GM23248 (cell line): ENCODE measurements at places on chromosomes 6 and 20. TPM values are rescaled to one million over a fixed set of nuclear protein-coding genes. Genes with fewer than 3 reads are reported as not detected.

GRCh38 chr6:152026291-152026690, 218.8 kb downstream of the ESR1 start:
- DNase-seq = peak; percentile 23

DNA sequence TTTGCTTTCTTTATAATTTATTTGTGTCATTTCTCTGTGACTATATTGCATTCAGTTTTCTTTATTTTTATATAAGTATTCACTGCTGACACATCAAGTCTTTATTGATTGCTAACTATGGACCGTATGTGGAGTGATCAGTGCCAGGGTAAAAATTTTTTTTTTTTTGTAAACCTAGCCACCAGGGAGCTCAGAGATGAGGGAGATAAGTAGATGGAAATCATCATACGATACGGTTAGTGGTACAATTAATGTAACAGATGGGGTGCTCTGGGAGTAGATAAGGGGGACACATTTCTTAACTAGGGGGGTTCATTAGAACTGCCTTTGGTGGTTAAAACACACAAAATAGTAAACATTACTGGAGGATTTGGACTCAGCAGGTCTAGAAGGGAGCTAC, 68.3 kb downstream of the AFDN start:
- DNase-seq = no peak

The EYS gene
- 0.04 and 0.10 TPM in 2 replicates for polyA plus RNA-seq

GRCh38 chr6:35945650-35946025, 24.7 kb upstream of the SRPK1 start:
- DNase-seq = peak; percentile 52

The NAPB gene
- 5.4 and 5.9 TPM in 2 replicates for polyA plus RNA-seq

- DNase-seq = no peak
Observed at GRCh38 chr6:150967910-150968309, 102.4 kb downstream of the MTHFD1L start.

DNA sequence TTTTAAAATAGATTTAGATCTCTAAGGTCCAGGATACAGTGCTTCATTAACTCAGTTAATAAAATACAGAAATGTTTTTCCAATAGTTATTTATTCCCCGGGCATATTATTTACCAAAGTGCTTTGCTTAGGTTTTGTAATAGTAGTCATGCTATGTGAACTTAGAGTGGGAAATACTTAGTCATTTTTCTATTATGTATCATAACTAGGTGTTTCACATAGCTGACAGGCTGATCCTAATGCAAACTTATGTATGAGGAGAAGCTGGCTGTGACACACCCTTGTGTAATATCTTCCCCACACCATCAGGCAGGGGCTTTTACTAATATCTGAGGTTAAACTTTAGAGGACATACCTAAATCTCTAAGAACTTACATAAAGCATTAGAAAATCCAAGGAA, 277.7 kb upstream of the RIMS1 start:
- DNase-seq = peak; percentile 67

The BPIFB1 gene
- not detected in 2 replicates for polyA plus RNA-seq

- DNase-seq = no peak
Observed at GRCh38 chr6:144997996-144998395, 712.9 kb downstream of the UTRN start.

The TP53TG5 gene
- polyA plus RNA-seq = 0.42 and 0.55 TPM in 2 replicates

GRCh38 chr6:31821301-31822035, 6.1 kb upstream of the HSPA1B start:
- peak; percentile 77 for DNase-seq

DNA sequence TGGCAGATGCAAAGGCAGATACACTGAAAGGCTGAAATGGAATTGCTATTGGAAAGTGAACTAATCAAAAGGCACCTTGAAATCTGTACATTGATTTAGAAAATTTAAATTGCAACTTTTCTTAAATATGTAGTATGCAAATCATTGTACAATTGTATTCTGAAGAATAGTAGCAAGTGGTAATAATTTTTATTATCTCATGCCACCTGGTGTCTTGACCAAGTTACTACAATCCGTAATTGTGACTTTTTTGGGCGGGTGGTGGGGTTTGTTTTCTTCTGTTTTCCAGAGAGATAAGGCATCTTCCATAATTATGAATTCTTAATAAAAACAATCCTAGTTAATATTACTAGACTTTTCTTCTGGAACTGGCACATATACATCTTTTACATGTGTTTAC, 12.5 kb upstream of the BCKDHB start:
- DNase-seq = peak; percentile 57

The CRISP2 gene
- polyA plus RNA-seq = not detected in 2 replicates

DNA sequence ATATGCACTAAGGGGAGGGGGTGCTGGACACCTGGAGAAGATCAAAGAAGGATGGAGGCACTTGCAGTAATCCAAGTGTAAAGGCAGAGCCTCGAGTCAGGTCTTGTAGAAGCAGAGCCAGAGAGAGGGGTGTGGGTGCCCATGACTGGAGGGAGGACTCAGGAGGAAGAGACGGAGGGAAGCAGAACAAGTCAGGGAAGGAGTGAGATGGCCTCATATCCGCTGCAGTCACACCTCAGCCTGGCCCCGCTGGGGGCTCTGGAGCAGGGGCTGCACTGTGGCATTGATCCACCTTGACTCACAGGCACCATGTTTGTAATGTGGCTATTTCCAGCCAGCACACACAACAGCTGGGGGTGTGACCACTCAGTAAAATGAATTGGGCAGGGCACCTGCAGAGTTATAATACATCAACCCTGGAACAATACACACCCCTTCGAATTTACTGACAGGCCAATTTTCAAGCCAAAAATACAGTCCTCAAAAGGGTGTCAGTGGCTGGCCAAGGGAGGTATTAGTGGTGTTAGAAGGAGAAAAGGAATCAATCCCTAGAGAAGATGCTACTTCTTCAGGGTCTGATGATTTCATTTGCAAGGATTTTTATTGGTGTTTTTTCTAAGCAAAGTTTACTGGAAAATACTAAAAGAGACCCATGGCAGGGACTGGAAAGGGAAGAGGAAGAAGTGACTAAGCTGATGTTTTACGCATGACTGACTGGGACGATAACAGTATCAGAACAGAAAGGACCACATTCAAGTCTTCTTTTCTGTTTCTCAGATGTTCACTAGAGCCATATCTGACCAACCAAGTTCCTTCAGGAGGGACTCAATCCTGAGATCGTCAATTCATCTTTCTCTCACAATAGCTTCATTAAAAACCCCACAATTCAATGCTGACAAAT, 18.9 kb upstream of the NXT1 start:
- no peak for DNase-seq

The PI3 gene
- polyA plus RNA-seq = not detected in 2 replicates

The IMPG1 gene
- polyA plus RNA-seq = not detected in 2 replicates

- no peak for DNase-seq
Observed at GRCh38 chr20:8320306-8320705, 188.2 kb downstream of the PLCB1 start.

The TOX2 gene
- polyA plus RNA-seq = 13.9 and 15.9 TPM in 2 replicates

The KIF25 gene
- not detected in 2 replicates for polyA plus RNA-seq

DNA sequence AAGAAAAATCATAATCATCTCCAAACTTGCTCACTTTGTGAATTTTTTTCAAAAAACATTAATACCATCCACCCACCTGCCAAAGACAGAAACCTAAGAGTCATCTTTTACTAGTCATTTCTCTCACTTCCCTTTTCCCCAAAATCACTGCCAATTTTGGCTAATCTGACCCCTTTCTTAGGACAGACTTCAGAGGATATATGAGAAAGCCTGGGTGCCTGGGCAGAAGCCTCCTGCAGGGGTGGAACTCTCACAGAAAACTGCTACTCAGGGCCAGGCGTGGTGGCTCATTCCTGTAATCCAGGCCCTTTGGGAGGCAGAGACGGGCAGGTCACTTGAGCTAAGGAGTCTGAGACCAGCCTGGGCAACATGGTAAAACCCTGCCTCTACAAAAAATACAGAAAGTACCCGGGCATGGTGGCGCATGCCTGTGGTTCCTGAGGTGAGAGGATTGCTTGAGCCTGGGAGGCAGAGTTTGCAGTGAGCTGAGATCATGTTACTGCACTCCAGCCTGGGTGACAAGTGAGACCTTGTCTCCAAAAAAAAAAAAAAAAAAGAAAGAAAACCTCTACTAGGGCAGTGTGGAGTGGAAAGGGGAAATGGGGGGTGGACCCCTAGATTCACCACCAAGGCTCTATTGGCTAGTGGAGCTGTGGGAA, 3.8 kb downstream of the DEK start:
- peak; percentile 70 for DNase-seq

- no peak for DNase-seq
Observed at GRCh38 chr6:169813969-169814368, 62.5 kb downstream of the ERMARD start.

DNA sequence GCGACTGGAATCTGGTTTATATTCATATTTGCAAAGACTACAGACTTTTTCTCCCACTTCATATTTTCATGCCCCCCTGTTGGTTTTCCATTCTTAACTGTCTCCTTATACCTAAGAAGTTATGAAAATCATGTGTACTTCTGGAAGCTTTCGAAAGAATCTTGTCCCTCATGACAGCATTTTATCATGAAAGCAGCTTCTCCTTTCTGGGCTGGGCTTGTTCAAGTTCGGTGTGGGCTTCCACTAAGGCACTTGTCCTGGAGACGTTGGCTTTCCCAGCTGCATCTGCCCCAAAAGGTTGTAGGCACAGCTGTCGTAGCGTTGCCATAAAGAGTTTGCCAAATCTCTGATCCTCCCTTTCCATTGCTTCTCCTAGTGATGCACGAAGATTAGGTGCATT, 56.5 kb downstream of the RPRD1B start:
- DNase-seq = no peak

The CDH4 gene
- 1.1 and 1.2 TPM in 2 replicates for polyA plus RNA-seq

GRCh38 chr6:127923135-127923534, 22.3 kb upstream of the THEMIS start:
- no peak for DNase-seq

The SNPH gene
- 5.7 and 5.9 TPM in 2 replicates for polyA plus RNA-seq

The FRS3 gene
- 1.7 and 2.5 TPM in 2 replicates for polyA plus RNA-seq

DNA sequence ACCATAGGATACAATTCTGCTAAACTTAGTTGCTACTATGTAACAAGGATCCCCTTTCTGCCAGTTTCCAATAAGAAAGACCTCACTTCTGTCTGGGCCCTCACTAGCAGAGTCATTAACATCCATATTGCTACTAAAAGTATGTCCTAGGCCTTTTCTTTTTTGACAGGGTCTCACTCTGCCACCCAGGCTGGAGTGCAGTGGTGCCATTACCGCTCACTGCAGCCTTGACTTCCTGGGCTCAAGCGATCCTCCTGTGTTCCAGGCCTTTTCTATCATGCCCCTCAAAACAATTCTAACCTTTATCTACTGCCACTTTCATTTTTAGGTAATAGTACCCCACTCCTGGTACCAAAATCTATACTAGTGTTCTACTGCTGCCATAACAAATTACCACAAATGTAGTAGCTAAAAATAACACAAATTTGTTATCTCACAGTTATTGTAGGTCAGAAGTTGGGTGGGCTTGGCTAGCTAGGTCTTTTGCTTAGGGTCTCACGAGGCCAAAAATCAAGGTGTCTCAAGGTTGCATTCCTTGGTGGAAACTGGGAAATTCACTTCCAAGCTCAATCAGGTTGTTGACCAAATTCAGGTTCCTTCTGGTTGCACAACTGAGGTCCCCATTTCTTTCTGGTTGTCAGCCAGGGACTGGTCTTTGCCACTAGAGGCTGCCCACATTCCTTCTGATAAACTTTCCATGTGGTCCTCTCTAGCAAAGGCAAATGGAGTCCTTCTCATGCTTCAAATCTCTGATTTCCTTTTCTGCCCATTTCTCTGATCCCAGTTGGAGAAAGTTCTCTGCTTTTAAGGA, 3.0 kb downstream of the CSNK2A1 start:
- no peak for DNase-seq

GRCh38 chr20:21796059-21796458, 90.6 kb downstream of the PAX1 start:
- DNase-seq = peak; percentile 7
